Neural progenitor cell (in vitro differentiated cells): ENCODE measurements at places on chromosomes 11 and 22. TPM values are rescaled to one million over a fixed set of nuclear protein-coding genes. Genes with fewer than 3 reads are reported as not detected.
A peak's percentile ranks its signal among the peaks of the same experiment; 100 is the strongest.

DNA sequence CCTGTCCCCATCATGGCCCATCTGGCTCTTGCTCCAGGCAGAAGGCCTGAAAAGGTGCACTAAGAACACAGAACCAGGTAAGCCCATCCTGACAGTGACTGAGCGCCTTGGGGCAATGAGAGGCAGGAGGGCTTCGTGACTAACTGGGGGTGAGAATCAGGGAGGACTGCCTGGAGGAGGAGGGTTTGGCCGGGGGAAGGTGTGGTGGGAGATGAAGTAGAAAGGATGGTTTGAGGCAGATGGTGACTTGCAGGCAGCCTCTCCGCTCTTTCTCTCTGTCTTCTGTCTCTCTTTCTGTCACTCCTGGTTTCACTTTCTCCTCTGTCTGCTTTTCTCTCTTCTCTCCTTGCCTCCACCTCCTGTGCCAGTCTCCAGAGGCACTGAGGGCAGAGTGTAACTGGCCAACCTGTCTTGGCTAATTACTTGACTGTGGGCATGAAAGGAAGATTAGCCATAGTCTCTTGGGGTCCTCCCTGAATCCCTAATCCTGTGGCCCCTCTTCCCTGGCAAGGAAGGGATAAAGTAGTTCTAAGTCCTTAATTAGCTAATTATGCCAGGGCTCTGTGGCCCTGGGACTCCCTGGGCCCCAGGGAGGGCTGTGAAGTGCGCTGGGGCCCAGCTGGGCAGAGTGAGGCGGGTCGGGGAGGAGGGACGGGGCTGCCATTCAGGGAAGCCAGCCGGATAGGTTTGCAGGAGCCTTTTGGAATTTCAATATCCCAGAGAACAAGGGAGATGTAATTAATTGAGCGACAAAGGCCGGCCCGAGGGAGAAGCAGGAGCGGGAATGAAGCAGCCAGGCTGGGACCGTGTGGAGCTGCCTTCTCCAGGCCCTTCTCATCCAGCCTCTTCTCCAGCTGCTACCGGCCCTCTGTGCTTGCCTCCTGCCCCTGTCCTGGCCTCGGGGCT is 61.1 kb downstream of the CACNA1I start:
- peak; percentile 83 for DNase-seq

DNA sequence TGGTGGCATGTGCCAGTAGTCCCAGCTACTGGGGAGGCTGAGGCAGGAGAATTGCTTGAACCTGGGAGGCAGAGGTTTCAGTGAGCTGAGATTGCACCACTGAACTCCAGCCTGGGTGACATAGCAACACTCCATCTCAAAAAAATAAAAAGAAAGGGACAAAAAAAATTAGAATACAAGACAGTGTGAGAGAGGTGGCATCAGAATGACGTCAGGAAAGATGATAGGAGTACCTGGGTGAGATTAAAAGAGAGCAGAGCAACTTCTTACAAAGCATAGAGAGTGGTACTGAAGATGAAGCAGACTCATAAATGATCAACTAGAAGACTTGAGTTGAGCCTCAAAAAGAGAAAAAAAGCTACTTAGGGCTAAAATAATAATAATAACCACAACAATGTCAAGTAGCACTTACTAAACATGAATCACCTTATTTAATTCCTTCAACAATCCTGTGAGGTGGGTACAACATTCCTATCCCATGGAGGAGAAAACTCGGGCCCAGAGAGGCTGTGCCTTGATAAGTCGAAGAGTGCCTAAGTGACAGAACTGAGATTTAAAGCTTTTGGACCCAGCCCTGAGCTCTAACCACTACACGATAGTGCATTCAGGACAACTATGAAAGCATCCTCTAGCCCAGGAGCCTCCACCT is 5.2 kb upstream of the SLN start:
- DNase-seq: no peak

DNA sequence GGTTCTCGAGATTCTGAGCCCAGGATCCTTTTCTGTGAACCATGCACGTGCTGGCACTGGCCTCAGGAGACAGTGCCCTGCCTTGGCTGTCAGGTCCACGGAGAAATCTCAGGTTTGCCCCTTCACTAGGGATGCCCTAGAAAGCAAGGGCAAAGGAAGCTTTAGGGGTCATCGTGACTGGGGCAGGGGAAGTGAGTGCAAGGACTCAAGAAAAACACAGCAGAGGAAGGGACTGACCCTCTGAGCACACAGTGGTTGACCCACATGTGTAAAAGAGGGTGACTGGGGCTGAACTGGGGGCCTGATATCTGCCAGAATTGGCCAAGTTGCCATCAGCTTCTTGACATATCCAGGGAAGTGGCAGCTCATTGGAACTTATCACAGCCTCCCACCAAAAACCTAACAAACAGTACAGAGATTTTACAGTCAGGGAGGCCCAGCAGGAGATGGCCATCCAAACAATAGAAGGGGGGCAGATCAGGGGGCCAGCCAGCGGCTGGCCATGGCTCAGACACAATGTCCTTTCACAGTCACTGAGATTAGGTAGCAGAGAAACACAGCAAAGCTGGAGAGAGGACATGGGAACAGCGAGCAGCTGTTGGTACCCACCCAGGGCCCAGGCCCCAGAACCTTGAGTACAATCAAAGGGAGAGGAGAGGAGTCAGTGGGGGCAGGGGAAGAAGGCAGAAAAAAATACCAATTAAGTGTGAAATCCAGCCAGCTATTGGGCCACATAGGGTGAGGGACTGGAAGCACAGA is 4.4 kb downstream of the TMEM121B start:
- peak; percentile 66 for DNase-seq

- no peak for DNase-seq
Measured at GRCh38 chr11:133984828-133985227, 28.1 kb upstream of the IGSF9B start.

- DNase-seq: no peak
Measured at GRCh38 chr11:70243912-70244652, 26.4 kb upstream of the PPFIA1 start.

LINC01488 gene
- 0.09 TPM in 1 of 2 replicates, not detected in the other for total RNA-seq

CNTF gene
- total RNA-seq: 1.6 and 4.2 TPM in 2 replicates
